RWPE1 (cell line): ENCODE measurements at places on chromosomes 16 and 17.

GRCh38 chr17:43356999-43357398 is 41.8 kb upstream of the ARL4D start:
- peak; percentile 79 for DNase-seq

GRCh38 chr16:21116148-21116693 is 34.4 kb downstream of the DNAH3 start:
- no peak for DNase-seq

DNA sequence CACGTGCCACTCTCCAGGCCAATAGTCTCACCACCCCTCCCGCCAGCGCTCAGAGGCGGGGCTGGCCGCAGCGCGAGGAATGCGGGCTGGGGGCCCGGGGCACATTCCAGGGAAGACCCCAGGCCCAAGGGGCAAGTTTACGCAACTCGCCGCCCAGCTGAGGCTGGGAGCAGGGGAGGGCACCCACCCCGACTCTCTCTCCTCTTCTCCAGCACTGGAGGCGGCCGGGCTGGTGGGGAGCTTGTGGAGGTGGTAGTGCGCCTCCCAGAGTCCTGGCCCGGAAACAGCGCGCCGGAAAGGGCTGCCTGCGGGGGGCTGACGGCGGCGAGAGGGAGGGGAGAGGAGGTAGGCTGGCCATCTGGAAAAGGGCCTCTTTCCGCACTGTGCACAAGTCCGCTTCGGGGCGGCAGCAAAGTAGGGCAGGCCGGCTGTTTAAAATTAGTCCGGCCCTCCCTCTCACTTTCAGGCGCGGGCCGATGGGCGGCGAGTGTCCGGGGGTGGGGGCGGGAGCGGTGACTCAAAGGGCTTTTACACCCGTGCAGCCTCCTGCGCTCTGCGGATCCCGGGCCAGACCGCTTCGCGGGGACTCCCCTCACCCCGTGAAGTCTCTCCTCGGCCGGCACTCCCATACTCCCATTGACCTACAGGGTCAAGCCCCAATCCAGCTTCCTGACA is 1.1 kb downstream of the FHOD1 start:
- peak; percentile 73 for DNase-seq

- peak; percentile 98 for DNase-seq
These were observed 27.2 kb downstream of the ABCC3 start for GRCh38 chr17:50661795-50662391.

- no peak for DNase-seq
These were observed 10.5 kb downstream of the GGA2 start for GRCh38 chr16:23499801-23500200.

DNA sequence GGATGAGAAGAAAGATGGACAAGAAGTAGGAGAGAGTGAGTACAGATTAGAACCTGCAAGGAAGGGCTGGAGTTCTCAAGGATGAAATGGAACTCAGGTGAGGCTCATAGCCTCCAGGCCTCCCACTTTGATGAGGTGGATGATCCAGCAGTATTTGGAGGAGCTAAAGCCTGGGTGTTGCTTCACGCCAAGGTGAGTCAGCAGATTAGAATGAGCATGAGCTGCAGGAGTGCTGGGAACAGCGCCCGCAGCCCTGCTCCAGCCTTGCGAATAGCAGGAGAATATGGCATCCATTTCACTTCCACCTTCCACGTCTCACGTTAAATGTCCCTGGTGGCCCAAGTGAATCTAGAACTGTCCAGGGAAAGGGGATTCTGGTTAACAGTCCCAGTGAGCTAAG is 94.4 kb upstream of the CPHXL start:
- DNase-seq: peak; percentile 48

DNA sequence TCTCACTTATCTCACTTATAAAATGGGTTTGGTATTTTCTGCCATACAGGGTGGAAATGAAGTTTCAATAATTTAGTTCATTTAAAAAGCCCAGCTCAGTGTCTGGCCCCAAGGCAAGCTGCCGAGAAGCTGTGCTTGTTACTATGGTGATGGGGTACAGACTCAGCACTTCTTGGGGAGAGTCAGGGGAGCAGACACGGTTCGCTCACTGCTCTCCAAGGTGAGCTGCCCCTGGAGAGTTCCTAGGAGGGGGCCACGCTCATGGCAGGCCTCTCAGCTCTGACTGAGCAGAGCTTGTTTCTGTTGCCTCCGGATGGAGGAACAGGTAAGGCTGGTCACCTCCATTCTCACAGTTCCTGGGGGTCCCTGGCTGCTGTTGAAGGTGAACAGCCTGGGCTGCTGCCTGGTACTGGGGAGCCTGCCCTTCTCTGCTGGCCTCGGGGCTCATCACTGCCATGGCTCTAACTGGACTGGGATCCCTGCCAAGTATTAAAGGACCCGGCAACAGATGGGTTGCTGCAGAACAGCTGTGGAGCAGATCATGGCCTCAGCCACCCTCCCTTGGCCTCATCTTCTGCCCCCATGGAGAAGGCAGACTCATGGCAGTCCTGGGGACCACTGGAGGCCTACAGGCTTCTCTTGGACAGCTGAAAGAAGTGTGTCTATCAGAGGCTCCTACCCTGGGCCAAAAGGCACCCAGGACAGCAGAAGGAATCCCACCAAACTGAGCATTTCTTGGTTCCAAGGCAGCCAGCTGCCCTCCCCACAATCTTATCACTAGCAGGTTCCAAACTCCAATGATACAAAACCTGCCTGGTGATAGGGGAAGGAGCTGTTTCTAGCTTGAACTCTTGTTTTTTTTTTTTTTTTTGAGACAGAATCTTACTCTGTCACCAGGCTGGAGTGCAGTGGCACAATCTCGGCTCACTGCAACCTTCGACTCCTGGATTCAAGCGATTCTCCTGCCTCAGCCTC is 25.9 kb upstream of the SPATA32 start:
- no peak for DNase-seq

DNA sequence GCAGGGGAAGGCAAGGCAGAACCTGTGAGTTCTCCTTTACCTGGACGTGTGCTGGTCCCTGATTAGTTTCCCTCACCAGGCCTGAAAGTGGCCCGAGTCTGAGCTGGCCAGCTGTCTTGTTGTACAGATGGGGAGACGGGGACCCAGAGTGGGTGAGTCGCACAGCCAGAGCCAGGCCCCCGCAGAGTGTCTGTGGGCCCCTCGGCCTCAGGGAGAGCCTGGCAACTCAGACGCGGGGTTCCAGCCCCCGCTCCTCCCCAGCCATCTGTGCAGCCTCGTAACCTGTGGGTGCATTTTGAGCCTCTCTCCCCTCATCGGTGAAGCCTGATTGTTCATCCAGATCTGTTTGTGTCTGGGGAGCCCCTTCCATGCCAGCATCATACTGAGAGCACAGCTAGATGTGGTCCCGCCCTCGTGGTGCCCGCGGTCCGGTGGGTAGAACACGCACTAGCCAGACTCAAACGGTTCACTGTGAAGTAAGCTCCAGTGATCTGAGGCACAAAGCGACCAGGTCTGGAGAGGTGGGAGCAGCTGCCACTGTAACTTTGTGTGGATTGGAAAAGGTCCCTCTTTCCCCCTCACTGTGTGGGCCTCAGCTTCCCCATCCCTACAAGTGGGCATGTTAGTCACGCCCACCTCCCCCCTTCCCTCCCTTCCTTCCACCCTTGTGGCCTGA is 6.0 kb upstream of the NDRG4 start:
- no peak for DNase-seq

- DNase-seq: no peak
These were observed 25.3 kb downstream of the RPH3AL start for GRCh38 chr17:327296-327695.

GRCh38 chr17:58538811-58539409 is 24.5 kb upstream of the MTMR4 start:
- DNase-seq: no peak

DNA sequence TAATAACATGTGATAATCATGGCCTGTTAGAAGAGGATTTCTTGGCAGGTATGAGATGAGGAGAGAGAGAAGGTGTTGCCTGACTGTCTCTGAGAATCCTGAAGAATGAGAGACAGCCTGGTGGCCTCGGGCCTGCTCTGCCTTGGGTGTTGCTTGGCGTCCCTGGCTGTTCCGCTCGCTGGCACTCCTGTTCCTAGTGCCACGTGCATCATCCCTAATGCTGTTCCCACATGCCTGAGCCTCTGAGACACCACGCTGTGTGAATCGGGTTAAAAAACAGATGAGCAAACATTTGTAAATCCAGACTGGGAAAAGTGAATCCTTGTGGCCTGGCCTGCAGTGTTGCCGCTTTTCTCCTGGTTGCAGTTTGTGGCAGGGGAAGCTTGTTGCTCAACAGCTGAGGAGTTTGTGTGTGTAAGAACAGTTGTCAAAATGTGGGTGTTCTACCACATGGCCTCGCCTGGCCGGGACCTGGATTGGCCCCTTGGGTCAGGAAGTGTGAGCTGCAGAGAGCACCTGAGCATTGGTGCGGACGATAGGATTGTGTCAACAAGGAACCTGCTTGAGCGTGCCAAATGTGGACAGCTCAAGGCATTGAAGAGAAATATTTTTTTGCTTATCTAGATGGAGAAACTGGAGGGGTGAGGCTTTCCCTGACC is 22.0 kb downstream of the UBN1 start:
- no peak for DNase-seq

DNA sequence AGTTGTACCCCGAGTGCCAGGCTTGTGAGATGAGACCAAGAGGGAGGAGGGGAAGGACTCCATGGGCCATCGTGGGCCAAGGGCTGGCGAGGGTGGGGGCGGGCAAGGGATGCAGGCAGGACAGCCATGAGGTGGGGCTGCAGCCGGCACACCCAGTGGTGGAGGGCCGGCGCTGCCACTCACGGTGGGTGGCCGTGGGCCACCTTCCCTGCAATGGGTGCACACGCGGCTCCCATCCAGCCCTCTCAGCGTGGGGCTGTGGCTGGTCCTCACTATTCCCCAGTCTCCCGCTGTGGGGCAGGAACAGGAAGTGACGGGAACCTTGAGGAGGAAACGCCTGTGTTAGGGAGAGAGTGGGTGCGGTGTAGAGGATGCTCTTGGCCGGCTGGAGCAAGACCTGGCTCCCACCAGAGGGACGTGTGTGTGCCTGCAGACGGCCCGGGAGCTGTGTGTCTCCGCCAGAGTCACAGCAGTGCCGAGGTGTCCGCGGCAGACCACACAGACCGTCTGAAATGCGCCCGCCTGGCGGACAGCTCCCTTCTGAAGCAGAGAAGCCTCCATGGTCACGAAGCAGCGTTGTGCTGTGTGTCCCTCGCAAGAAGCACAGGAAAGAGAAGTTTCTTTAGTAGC is 23.6 kb downstream of the CIBAR2 start:
- no peak for DNase-seq

DNA sequence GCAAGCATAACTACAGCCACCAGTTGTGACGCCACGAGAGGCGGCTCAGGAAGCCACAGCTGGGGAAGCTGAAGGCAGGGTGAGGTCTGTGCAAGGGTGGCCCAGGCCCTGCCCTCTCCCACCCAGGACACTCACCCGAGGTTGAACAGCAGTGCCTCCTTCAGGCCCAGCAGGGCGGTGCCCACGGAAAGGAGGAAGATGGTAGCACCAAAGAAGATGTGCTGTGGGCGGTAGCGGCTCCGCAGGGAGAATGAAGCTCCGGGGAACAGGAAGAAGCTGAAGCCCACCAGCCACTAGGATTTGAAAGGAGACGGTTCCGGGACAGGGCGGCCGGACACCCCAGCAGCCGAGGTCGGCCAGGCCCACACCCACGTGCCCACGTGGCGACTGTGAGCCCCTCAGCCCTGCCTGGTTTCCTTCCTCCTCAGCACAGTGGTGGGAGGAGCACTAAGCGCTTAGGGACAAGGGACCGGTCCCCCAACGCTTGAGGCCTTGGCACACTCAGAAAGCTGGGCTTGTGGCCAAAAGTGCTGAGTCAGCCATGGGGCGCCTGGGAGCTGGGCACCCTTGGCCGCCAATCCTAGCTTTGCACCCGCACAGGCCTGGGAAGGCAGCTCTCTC is 11.0 kb downstream of the CYB561 start:
- DNase-seq: peak; percentile 80

- no peak for DNase-seq
These were observed 10.0 kb upstream of the COPRS start for GRCh38 chr17:31869031-31869430.

DNA sequence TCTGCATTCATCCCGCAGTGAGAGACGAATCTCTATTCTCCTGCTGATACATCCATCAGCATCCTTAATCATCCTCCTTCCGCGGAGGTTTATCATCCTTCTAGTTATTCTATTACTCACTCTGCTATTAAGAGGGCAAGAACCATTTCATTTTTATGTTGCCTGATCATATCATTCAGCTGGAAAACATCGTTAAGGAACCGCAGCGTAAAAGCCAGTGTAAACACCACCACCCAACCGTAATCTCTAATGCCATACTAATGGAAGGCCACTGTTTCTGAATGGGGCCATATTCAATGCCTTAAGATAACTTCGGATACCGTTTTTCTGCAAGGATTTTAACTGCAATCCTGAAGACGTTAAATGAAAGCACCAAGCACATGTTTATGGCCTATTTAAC is 36.7 kb upstream of the ERCC4 start:
- DNase-seq: no peak

GRCh38 chr16:27448532-27449433 is 46.8 kb downstream of the IL21R start:
- no peak for DNase-seq

- DNase-seq: no peak
These were observed 4.2 kb downstream of the FBRS start for GRCh38 chr16:30662449-30662848.

DNA sequence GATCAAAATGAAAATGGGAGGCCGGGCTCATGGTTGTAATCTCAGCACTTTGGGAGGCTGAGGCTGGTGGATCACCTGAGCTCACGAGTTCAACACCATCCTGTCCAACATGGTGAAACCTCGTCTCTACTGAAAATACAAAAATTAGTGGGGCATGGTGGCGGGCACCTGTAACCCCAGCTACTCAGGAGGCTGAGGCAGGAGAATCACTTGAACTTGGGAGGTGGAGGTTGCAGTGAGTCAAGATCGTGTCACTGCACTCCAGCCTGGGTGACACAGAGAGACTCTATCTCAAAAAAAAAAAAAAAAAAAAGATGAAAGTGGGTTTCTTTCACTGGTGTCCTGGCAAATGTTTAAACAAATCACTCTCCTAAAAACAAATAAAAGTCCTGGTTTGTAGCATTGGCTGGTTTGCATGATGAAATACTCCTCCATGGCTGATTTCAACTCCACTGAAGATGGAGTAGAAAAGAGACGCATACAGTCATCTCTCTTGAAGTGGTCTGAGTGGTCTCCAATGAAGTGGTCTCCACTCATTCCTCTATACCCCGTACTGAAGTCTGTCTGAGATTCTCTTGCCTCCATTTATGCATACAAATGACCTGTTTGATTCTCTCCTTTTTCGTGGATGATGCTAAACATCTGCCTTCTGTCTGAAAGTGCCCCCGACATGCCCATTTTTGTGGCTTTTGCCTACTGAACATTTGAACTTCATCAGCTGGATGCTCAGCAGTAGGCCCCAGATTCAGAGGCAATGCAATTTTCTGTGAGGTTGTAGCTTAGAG is 153.0 kb upstream of the FAM20A start:
- no peak for DNase-seq
